ENCODE measurements at places on chromosomes 4 and X. TPM values are rescaled to one million over a fixed set of nuclear protein-coding genes. Genes with fewer than 3 reads are reported as not detected.

DNA sequence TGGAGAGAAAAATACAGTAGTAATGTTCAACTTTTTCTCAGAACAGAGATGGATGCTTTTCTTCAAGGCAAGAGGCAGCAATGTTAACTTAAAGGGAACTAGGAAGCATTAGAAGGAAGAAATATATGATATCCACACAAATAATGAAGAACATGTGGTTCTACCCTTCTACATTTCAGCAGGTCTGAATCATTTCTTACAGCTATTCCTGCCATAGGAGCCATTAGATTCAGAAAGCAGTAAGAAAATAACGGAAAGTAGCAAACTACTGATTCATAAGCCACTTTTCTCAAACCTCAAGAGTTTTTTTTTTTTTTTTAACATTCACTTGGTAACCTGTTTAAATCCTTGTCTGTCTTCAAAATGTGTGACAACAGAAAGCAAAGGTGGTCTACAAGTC, 1251.6 kb upstream of the AGA start:
- H3K27me3 ChIP-seq, result no peaks in the 10 kb centered on the region
- no peak overlapping the region for H3K27ac ChIP-seq
- H3K4me1 ChIP-seq, result no peaks in the 10 kb centered on the region
- no peak overlapping the region for H3K4me3 ChIP-seq
- no peak for DNase-seq

DNA sequence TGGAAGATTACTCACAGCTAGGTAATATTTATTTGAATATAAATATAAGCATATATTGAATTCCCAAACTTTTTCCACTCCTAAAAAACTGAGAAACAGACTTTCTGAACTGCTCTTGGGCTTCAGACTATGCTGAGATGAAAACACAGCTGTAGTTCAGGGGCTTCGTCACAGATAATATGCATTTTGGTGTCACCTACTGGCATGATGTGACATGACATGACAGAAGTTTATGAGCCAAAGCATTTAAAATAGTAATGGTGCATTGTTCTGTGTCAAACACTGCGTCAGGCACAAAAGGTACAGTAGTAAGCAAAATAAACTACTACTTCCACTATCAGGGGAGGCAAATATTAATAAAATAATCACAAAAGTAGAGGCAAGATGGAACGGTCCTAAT, 171.3 kb downstream of the BTC start:
- no peak overlapping the region for H3K4me3 ChIP-seq
- no peaks in the 10 kb centered on the region for H3K27me3 ChIP-seq
- H3K27ac ChIP-seq, result no peak overlapping the region
- no peaks in the 10 kb centered on the region for H3K36me3 ChIP-seq
- no peaks in the 10 kb centered on the region for H3K4me1 ChIP-seq

GRCh38 chr4:31647786-31648185, 927.6 kb downstream of the PCDH7 start:
- H3K27ac ChIP-seq, result no peak overlapping the region
- H3K27me3 ChIP-seq, result no peaks in the 10 kb centered on the region
- H3K4me3 ChIP-seq, result no peak overlapping the region

GRCh38 chr4:18342847-18343246, 321.3 kb upstream of the LCORL start:
- DNase-seq, result no peak
- H3K4me1 ChIP-seq, result no peaks in the 10 kb centered on the region

The CLNK gene
- total RNA-seq, result not detected

The CENPVL3 gene
- not detected for total RNA-seq

- H3K27me3 ChIP-seq, result no peaks in the 10 kb centered on the region
- H3K4me1 ChIP-seq, result no peaks in the 10 kb centered on the region
- no peak for DNase-seq
- no peaks in the 10 kb centered on the region for H3K36me3 ChIP-seq
- H3K4me3 ChIP-seq, result no peak overlapping the region
Observed at GRCh38 chr4:167248271-167248670, 14.0 kb upstream of the SPOCK3 start.

DNA sequence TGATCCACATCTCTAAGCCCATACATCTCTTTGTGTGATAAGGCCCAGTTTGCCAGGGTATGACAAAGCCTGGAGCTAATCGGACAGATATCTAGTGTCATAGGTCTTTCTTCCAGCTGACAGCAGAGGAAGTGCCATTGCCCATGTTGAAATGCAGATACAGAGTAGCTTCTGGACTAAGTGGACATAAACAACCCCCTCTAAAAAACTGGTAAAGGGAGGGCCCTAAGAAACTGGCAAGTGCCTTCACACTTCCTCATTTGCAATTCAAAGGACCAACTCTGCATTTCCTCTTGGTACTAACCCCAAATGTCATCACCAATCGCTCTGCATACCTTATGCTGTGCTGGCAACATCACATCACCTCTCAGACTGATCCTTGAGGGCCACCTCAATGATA, 20.8 kb downstream of the ARHGEF6 start:
- peak overlapping the region; percentile 64 for H3K27ac ChIP-seq
- no peak for DNase-seq
- H3K4me3 ChIP-seq, result no peak overlapping the region
- H3K27me3 ChIP-seq, result peaks cover 23% of the 10 kb centered on the region
- H3K4me1 ChIP-seq, result no peaks in the 10 kb centered on the region
- no peaks in the 10 kb centered on the region for H3K36me3 ChIP-seq

The PCDH7 gene
- total RNA-seq, result 30.9 TPM

The ZNF81 gene
- 11.1 TPM for total RNA-seq

DNA sequence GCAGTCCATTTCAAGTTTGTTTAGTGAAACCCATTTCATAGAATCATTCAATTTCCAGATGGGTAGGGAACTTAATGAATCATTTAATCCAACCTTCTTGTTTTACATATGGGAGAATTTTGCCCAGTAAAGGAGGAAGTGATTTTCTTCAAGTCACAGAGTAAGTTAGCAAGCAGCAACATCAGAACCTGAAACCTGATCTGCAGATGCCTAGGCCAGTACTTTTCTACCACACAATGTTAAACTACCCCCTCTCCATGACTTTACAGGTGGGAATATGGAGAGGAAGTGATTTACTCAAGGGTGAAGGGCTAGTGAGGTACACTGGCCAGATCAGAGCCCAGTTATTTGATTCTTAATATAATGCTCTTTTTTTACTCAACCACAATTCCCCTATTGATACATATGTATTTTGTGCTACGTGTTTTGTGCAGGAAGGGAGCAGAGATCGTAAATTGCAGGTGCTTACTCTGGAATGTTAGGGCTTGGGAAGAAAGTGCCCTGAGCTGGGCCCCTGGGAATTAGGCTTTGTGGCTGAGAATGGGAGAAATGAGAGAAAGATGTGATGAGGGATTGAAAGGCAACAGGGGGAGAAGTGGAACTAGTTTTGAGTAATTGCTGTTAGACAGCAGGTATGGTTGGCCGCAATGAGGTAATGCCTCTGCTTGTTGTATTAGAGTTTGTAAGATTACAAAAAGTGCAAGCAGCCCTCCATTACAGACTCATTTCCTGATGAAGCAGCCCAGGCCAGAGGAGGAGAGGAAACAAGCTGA, 6.8 kb downstream of the LHFPL1 start:
- no peaks in the 10 kb centered on the region for H3K36me3 ChIP-seq
- H3K27me3 ChIP-seq, result peaks cover 45% of the 10 kb centered on the region

The CCDC110 gene
- 1.3 TPM for total RNA-seq

- DNase-seq, result no peak
- no peaks in the 10 kb centered on the region for H3K36me3 ChIP-seq
- no peaks in the 10 kb centered on the region for H3K27me3 ChIP-seq
- no peak overlapping the region for H3K27ac ChIP-seq
- H3K4me1 ChIP-seq, result no peaks in the 10 kb centered on the region
Observed at GRCh38 chr4:21605006-21605405, 343.6 kb downstream of the KCNIP4 start.

DNA sequence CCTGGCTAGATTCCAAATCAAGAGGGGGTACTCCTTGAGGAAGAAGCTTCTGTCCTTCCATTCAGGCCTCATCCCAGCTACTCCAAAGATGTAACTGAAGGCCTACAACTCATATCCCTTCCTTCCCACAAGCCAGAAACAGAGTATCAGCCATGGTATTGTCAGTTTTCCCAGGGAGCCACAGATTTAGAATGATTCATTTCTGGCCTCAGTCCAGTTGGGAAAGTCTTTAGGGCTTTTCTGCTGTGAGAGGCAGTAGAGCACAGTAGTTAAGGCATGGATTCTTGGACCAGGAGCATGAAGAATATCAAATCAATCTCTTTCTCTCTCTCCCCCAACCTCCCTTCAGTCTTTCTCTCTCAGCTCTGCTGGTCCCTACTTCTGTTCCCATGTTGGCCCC, 505.0 kb downstream of the BCOR start:
- no peaks in the 10 kb centered on the region for H3K4me1 ChIP-seq
- DNase-seq, result no peak
- H3K4me3 ChIP-seq, result no peak overlapping the region
- H3K36me3 ChIP-seq, result no peaks in the 10 kb centered on the region
- no peak overlapping the region for H3K27ac ChIP-seq

DNA sequence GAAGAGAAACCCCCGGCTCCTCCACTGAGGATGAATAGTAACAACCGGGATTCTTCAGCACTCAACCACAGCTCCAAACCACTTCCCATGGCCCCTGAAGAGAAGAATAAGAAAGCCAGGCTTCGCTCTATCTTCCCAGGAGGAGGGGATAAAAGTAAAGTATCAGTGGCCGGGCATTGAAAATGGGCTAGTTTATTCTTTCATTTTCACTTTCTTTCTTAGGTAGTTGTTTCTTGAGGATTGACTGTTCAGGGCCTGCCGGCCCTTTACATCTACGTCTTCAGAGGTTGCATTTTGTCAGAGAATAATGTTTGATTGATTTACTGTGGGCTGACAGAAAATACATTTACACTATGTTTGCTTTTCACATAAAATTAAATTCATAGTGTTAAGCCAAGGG, 27.1 kb downstream of the PAK3 start:
- H3K4me1 ChIP-seq, result no peaks in the 10 kb centered on the region
- H3K36me3 ChIP-seq, result no peaks in the 10 kb centered on the region
- H3K27me3 ChIP-seq, result no peaks in the 10 kb centered on the region
- H3K27ac ChIP-seq, result no peak overlapping the region
- H3K4me3 ChIP-seq, result no peak overlapping the region

- no peak for DNase-seq
- no peaks in the 10 kb centered on the region for H3K4me1 ChIP-seq
- H3K27me3 ChIP-seq, result no peaks in the 10 kb centered on the region
Observed at GRCh38 chrX:920234-920799, 289.7 kb downstream of the SHOX start.

The ABLIM2 gene
- 8.2 TPM for total RNA-seq

DNA sequence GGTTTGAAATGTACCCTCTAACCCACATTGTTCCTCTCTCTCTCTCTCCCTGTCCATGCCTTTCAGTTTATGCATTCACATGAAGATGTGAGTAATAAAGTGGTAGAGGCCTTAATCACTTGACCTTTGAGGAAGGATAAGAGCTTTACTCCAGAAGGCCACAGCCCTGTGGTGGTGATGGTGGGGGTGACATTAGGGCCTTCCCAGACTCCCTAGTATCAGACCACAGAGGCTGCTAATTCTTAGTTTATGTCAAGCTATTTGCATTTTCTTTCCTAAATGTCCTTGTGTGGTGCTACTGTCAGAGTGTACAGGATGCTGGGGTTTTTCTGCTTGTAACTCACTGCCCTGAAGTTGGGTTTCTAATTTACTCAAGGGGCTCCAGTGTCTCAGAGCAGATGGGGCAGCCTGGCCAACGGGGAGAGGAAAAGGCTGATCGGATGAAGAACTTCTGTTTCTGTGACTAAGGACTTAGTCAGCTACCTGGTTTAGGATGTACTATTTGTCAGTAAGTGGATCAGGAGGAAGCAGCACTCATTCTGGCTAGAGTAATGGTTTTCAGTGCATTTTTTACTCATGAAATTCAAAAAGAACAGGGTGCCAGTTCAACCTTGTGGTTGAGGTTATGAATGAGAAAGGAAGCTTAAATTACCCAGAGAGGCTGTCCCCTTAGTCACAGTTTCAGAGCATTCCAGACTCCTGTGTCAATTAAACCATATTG, 509.6 kb upstream of the DIPK2B start:
- DNase-seq, result no peak
- no peak overlapping the region for H3K4me3 ChIP-seq
- no peaks in the 10 kb centered on the region for H3K36me3 ChIP-seq

GRCh38 chr4:17762726-17763125, 18.7 kb downstream of the FAM184B start:
- no peaks in the 10 kb centered on the region for H3K4me1 ChIP-seq
- no peaks in the 10 kb centered on the region for H3K27me3 ChIP-seq
- H3K27ac ChIP-seq, result no peak overlapping the region
- no peak overlapping the region for H3K4me3 ChIP-seq
- DNase-seq, result no peak

The DDX53 gene
- total RNA-seq, result not detected

DNA sequence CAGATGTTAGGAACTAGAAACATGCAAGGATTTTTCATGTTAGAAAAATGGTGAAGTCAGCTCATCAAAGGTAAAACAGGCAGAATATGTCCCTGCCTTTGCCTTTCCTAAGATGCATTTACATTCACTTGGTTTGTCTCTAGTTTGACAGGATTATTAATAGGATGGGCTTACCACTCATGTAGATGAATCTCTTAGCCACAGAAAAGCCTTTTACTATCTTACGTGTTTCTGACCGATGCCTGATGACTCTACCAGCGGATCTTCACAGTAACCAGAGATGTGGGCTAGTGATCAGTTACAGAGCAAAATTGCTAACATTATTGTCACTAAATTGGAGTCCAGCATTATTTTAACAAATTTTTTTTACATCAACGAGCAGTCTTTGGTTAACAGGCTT, 187.6 kb downstream of the MAML3 start:
- peak overlapping the region; percentile 34 for H3K27ac ChIP-seq
- no peak overlapping the region for H3K4me3 ChIP-seq

DNA sequence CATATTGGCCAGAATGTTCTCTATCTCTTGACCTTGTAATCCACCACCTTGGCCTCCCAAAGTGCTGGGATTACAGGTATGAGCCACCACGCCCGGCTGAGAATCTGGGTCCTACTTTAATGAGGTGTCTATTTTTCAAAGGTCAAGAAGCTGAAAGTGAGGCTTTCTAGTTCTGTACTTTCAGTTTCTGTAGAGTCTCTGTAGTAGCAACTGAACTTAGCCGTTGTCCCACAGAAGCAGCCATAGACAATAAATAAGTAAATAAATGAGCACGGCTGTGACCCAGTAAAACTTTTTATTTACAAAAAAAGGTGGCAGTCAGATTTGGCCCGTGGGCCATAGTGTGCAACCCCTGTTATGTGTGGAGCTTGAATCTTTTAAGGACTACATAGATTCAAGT, 92.0 kb downstream of the FNIP2 start:
- no peak overlapping the region for H3K27ac ChIP-seq
- no peaks in the 10 kb centered on the region for H3K4me1 ChIP-seq
- H3K27me3 ChIP-seq, result no peaks in the 10 kb centered on the region
- no peaks in the 10 kb centered on the region for H3K36me3 ChIP-seq
- DNase-seq, result no peak

- no peak for DNase-seq
- H3K4me3 ChIP-seq, result no peak overlapping the region
- no peaks in the 10 kb centered on the region for H3K27me3 ChIP-seq
- H3K36me3 ChIP-seq, result no peaks in the 10 kb centered on the region
- no peak overlapping the region for H3K27ac ChIP-seq
Observed at GRCh38 chr4:14977830-14978229, 24.5 kb upstream of the CPEB2 start.

All from breast epithelium (tissue), 4 donors.